ENCODE measurements at places on chromosomes 13 and 19. TPM values are rescaled to one million over a fixed set of nuclear protein-coding genes. Genes with fewer than 3 reads are reported as not detected.
A peak's percentile ranks its signal among the peaks of the same experiment; 100 is the strongest.

DNA sequence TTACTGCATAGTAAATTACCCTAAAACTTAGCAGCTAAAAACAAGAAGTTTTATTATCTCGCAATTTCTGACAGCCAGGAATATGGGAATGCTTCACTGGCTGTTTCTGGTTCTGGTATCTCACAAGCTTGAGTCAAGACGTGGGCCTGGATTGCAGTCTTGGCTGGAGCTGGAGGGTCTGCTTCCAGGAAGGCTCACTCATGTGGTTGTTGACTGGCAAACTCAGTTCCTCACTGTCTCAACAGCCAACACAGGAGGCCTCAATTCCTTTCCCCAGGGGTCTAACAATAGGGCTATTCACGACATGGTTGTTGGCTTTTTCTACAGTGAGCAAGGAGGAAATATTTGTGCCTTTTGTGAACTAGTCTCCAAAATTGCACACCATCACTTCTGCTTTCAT is 146.3 kb downstream of the GPC5 start:
- no peak for DNase-seq

DNA sequence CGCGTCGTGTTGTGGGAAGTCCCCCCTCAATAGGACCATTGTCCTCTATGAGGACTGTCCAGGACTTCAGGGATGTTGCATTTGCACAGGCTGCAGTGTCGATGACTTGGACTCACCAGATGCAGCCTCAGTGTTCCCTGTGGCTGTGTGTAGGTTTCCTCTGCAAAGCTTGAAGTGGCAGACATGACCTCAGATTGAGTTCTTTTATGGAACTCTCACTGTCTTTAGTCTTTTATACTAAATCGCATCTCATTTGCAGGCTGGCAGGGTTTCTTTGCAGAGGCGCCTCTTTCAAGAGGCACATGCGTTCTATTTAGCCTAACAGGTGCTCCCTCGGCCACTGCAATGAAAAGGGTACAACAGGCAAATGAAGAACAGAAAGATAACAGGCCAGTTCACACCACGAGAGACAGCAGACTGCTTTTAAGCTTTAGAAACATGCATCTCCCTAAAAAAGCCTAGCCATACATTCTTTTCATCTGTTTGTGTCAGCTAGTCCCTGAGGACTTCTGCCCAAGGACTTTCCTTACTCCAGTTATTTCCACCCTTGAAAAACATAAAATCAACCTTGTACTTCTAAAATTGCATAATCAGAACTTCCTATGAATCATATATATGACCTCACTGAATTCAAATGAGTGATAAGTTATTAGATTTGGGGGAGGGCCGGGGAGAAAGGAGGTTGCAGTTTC is 118.4 kb downstream of the RAB20 start:
- no peak for DNase-seq

DNA sequence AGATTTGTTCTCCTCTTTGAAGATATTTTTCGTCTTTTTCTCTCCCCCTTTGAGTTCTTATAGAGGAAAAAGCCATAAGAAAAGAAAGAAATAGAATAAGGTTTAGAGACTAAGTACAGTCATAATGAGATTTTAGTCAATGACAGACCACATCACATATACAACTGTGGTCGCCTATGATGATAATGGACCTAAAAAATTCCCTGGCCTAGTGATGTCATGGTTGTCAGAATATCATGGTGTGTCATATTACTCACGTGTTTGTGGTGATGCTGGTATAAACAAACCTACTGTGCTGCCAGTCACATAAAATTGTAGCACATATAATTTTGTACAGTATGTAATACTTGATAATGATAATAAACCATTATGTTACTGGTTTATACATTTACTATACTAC is 1096.1 kb downstream of the OLFM4 start:
- no peak for DNase-seq

DNA sequence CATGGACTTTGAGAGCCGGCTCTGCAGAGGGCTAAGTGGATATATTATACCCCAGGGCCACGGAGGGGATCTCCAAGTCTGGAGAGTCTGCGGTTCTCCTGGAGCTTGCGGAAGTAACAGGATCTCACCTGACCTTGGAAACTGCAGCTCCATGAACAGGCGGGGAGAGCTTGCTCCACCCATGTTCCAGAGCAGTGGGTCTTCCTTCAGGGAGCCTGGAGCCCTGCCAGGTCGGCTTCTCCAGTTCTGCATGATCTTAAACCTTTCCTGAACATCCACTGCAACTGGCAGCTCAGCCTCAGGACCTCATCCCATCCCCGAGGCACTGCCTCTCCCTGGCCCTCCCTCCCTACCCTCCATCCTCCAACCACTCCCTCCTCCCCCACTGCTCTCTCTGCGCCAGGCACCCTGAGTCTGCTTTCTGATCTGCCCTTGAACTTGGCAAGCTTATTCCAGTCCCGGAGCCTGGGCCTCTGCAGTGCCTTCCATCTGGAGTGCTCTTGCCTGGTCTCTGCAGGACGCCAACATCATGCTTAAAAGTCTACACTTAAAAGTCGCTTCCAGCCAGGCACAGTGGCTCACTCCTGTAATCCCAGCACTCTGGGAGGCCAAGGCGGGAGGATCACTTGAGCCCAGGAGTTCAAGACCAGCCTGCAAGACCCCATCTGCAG is 13.2 kb downstream of the ATCAY start:
- no peak for DNase-seq

GRCh38 chr19:44748426-44749254 is at the start of gene BCL3:
TSS of gene BCL3 (plus strand) at chr19:44748708. CDS start at chr19:44748791, 83 bp downstream.
- peak; percentile 68 for DNase-seq

The RCBTB1 gene
- polyA plus RNA-seq = 8.6 TPM

The NECTIN2 gene
- 76.3 TPM for polyA plus RNA-seq

DNA sequence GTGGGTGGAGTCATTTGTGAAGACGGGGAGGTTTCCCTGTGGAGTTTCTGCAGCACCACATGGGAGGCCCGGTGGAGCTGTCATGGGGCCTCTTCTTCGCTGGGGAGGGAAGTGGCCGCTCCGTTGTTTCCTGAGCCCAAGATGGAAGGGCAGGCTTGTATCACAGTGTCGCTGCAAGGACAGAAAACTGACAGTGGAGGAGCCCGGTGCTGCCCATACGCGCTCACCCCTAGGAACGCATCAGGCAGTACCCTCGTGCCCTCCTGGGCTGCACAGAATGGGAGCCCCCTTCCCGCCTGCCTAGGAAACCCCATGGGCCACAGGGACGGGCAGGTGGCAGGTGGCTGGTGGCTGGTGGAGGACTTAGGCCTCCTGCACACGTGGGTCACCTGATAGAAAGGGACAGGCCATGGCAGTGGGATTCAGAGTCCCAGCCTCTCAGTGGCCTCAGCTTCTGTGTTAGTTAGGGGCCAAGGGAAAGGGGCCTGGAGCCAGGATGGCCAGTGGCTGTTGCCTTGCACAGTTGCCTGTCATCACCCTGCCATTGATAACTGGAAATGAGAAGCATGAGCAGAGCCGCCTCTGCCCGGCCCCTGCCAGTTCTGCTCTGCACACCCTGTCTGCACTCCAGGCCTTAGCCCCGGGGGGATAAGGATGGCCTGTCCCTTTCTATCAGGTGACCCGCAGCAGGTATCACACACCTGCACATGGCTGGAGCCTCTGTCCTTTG is 7.6 kb downstream of the COL4A2 start:
- DNase-seq = no peak

GRCh38 chr19:1273263-1274041 is 1.9 kb upstream of the FAM174C start:
- no peak for DNase-seq

DNA sequence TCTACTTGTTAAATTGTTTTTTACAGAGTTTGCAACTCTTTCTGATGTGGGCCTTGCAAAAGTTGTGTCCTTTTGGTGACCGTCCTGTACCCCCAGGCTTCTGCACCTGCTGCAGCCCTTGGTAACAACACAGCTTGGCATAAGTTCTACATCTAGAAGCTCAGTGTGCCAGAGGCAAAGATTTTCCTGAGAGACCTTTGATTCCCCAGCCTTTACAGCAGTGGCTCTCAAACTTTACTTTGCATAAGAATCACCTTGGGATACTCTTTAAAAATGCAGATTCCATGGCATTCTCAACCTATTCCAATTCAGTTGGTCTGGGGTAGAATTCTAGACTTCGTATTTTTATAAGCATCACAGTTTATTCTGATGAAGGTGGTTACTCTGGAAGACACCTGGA is 260.9 kb downstream of the DCT start:
- no peak for DNase-seq

DNA sequence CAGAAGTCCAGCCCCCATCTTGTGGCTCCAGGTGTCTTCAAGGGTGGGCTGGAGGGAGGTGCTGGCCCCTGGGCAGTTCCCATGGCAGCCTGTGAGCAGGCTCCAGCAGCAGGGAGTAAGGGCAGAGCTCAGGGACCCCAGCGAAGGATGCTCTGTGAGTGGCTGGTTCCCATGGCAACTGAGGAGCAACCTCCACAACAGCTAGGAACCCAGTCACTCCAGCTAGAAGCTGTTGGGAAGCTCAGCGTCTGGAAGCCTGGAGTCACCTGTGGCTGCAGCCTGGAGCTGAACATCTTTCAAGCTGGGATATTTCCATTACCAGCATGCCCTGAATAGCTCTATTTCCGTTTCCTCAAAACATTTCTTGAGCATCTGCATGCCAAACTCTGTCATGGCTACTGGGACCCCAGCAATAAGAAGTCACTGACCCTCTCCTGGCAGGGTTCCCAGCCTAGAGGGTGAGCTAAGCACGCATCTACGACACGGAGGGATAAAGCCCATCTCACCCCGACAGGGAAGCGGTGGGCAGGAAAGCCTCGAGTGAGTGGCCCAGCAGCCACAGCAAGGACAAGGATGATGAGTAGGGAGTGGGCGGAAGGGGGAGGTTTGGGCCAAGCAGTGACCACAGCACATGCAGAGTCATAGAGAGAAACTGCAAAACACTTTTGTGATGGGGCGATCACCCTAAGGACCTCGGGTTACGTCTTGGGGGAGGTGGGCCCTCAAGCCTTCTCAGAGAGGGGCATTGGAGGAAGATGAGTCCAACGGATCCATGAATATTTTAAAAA is 52.6 kb downstream of the ALOX5AP start:
- DNase-seq = no peak

GRCh38 chr19:33644284-33644836 is 22.6 kb downstream of the CHST8 start:
- no peak for DNase-seq

DNA sequence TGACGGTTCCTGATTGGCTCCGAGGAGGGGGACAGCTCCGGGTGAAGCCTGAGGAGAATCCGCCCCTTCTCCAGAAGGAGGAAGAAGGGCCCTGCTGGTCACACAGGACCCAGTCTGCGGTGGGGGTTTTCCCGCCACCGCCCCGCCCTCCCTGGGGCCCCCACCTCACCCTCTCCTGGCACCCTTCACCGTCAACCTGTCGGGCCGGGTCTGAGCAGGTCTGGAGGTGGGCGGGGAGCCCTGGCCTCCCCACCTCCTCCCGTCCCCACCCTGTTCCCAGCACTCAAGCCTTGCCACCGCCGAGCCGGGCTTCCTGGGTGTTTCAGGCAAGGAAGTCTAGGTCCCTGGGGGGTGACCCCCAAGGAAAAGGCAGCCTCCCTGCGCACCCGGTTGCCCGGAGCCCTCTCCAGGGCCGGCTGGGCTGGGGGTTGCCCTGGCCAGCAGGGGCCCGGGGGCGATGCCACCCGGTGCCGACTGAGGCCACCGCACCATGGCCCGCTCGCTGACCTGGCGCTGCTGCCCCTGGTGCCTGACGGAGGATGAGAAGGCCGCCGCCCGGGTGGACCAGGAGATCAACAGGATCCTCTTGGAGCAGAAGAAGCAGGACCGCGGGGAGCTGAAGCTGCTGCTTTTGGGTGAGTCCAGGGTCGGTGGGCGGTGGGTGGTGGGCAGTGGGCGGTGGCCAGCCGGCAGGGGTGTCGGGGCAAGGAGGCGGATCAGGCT is at the start of gene GNA15:
Gene GNA15, plus strand, starts transcription at position 73 of the 723 bp plus-strand sequence. Its CDS starts 418 bp downstream, at position 491.
- peak; percentile 37 for DNase-seq

GRCh38 chr19:50522881-50523280 is 9.2 kb upstream of the ASPDH start:
- DNase-seq = no peak

DNA sequence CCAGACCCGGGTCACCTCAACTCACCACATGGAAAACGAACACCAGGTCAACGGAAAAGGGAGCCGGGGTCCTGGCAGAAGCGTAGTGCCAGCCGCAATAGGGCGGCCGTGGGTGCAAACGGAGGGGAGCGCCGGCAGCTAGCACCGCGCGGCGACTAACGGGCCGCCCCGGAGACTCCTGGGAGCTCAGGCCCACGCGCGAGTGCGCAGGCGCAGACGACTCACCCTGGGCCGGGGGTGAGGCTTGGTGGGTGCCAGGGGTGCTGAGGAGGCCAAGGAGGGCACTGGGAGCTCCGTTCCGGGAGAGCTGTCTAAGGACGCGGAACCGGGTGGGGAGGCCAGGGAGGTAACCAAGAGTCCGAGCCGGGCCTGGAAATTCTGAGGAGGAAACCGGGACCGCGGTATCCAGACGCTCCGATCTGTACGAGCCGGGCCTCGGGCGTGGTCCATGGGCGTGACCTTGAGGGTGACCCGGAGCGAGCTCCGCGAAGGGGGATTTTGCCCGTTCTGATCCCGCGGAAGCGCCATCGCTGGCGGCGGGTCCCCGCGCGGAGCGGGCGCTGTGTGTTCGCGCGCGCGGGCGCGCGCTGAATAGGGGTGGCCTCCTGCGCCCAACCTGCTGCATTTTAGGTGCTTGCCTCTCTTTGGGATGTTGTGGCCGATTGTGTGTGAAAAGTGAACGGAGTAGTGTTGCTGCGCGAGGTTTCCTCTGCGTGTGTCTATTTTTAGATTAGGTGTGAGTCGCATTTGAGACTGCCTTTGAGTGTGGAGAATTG is at the start of gene ZNF382:
Gene ZNF382, plus strand, starts transcription at position 213 of the 776 bp plus-strand sequence. CDS start 4,602 bp downstream, outside the sequence.
- DNase-seq = peak; percentile 73

DNA sequence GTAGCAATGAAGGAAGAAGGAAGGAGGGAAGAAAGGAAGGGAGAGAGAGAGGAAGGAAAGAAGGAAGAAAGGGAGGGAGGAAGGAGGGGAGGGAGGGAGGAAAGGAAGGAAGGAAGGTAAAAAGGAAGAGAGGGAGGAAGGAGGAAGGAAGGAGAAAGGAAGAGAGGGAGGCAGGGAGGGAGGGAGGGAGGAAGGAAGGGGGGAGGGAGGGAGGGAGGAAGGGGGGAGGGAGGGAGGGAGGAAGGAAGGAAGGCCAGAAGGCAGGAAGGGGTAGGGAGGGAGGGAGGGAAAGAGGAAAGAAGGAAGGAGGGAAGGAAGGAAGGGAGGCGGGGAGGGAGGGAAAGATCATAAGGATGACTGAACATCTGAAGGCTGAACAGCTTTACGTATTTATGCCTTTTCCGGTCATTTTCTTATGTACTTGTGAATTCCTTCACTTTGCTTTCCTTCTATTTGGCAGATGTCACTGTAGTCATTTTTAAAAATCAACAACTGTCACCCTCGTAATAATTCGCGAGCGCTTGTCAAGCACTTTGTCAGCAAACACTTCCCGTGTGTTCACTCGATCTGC is 6.7 kb upstream of the TTYH1 start:
- no peak for DNase-seq

GRCh38 chr19:39082745-39083598 is 1.2 kb upstream of the ACP7 start:
- no peak for DNase-seq

DNA sequence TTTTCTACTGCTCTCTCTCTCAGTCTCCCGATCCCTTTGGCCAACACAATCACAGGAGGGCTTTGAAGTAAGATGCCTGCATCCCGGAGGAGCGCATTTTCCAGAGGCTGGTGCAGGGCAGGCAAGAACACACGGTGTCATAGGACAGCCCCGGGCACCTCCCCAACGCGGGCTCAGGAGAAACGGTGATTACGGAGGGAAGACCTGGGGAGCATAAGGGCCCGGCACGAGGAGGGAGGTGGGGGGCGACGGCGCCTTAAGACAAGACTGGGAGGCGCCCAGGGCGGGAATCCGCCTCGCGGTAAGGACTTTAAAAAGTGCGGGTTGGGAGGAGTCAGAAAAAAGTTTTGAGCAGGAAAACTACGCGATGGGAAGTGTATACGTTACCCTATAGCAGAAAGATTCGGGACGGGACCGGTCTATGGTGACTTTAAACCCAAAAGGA is 18.7 kb upstream of the ZNF888 start:
- DNase-seq = peak; percentile 40

The CGB8 gene
- not detected for polyA plus RNA-seq
